Cardiac ventricle fibroblast (primary cell): ENCODE measurements at places on chromosomes 7 and 10. TPM values are rescaled to one million over a fixed set of nuclear protein-coding genes. Genes with fewer than 3 reads are reported as not detected.

SORCS3 gene
- total RNA-seq = not detected in 2 replicates

PTF1A gene
- not detected in 2 replicates for total RNA-seq

HKDC1 gene
- not detected in 2 replicates for total RNA-seq

GIMAP4 gene
- total RNA-seq = 0.54 and 0.56 TPM in 2 replicates

HOXA1 gene
- not detected in 2 replicates for total RNA-seq

PNLIPRP1 gene
- total RNA-seq = not detected in 2 replicates

CYP2E1 gene
- total RNA-seq = 0.64 and 2.2 TPM in 2 replicates

H2BK1 gene
- total RNA-seq = not detected in 2 replicates

TUBB8 gene
- not detected in 2 replicates for total RNA-seq

THNSL1 gene
- total RNA-seq = 4.0 and 4.1 TPM in 2 replicates

MRLN gene
- not detected in 2 replicates for total RNA-seq

ITPRIP gene
- total RNA-seq = 10.0 and 11.4 TPM in 2 replicates

NUTM2E gene
- not detected in 2 replicates for total RNA-seq

IQUB gene
- total RNA-seq = 0.10 and 0.12 TPM in 2 replicates

TAS2R5 gene
- 0.44 and 1.3 TPM in 2 replicates for total RNA-seq

SLC13A1 gene
- not detected in 2 replicates for total RNA-seq

UPK3B gene
- not detected in 2 replicates for total RNA-seq

BEND7 gene
- total RNA-seq = 0.64 and 0.87 TPM in 2 replicates

CPEB3 gene
- total RNA-seq = 0.75 and 1.7 TPM in 2 replicates

PAX4 gene
- total RNA-seq = not detected in 2 replicates

KNDC1 gene
- 0.29 and 0.62 TPM in 2 replicates for total RNA-seq

SEMA3E gene
- total RNA-seq = 0.15 and 0.25 TPM in 2 replicates

PAPOLB gene
- total RNA-seq = 0.24 TPM in 1 of 2 replicates, not detected in the other

IDI2 gene
- total RNA-seq = not detected in 2 replicates

NRBF2 gene
- total RNA-seq = 23.4 and 25.1 TPM in 2 replicates

OR2A1 gene
- 0.05 TPM in 1 of 2 replicates, not detected in the other for total RNA-seq
